ENCODE measurements at places on chromosomes 2 and 18. TPM values are rescaled to one million over a fixed set of nuclear protein-coding genes. Genes with fewer than 3 reads are reported as not detected.

DNA sequence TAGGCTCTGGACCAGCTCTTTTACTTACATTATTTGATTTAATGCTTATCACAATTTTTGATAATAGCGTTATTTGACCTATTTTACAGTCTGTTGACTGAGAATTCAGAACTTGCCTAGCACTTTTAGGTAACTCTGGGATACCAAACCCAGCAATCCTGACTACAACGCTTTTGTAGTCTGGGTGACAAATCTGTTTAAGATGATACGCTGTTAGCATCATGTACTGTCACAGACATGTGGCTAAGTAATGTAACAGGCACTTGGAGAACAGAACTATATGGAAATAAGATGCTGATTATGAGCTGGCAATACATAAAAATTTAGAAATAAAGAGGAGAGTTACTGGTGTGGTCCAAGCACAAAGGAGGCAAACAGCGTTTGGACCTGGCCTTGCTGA, 130.6 kb downstream of the RBMS1 start:
- DNase-seq, result no peak

- DNase-seq, result no peak
Measured at GRCh38 chr2:12207491-12207890, 461.1 kb downstream of the LPIN1 start.

DNA sequence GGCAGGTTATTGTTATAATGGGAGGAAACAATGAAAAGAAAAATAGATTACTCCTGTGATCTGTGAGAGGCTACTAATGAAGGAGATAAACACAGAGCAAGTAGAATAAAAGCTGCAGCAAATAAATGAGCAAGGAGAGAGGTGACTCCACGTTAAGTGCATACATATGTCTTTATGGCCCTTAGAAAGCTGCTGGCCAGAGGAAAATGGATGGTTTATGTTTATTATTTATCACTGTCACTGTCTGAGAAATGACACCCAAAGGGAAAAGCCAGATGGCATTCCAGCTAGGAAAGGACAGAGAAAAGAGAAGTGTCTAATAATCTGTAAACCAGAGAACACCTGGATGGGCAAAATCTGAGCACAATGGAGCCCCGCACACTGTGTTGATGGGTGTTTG, 122.9 kb upstream of the DDX18 start:
- no peak for DNase-seq

DNA sequence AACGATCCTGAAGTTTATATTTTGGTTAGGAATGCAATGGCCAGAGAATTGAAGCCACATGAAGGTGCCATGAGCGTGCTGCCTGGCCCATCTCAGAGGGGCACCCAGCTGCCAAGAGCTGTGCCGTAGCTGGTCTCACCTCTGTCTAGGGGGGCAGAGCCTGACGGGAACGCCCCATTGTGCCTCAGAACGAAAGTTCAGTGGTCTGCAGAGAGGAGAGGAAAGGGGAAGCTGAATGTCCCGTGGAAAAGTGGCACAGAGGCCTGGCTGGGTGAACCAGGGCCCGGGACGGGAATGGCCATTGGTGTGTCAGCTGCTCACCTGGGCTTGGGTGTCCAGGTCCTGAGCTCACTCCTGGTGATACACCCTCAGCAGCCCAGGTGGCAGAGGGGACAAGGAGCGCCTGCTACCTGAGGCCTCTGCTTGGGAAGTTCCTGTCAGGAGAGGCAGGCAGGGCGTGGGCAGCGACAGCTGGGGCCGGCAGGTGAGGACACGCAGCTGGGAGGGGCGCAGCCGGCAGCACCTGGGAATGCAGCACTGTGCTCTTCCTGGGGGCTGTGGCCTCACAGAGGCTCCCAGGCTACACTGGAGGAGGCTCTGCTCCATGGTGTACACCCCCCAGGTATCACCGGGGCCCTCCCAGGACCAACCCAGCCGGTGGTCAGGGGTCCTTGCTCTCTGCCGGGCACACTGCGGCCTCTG, 67.3 kb downstream of the PARD6G start:
- DNase-seq, result no peak

The EGR4 gene
- total RNA-seq, result 3.5 TPM

The CXCR4 gene
- 3.4 TPM for total RNA-seq

The NOP58 gene
- 42.4 TPM for total RNA-seq
